ENCODE measurements at places on chromosomes 12 and 14.

DNA sequence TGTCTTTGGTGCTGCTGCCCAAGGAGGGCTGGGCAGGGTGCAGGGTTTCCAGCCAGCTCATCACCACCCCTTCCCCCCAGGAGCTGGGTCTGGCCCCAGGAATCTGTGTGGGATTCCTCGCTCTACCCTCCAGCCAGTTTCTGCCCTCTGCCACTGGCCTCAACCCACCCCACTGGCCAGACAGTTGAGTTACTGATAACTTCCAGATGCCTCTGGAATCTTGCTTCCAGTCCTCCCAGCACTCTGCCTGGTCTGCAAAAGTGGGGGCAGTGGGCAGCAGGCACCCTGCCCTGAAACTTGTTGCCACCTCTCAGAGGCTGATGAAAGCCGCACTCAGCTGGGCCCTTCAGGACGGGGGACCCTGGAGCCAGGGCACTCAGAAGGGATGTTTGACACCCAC, 20.1 kb upstream of the TBX3 start:
- DNase-seq: peak; percentile 56

- no peak for DNase-seq
Measured at GRCh38 chr12:1835211-1836131, 15.1 kb downstream of the LRTM2 start.

- no peak for DNase-seq
Measured at GRCh38 chr12:42608196-42608825, 18.8 kb upstream of the PRICKLE1 start.

- no peak for DNase-seq
Measured at GRCh38 chr14:54364555-54365415, 32.0 kb upstream of the CDKN3 start.

DNA sequence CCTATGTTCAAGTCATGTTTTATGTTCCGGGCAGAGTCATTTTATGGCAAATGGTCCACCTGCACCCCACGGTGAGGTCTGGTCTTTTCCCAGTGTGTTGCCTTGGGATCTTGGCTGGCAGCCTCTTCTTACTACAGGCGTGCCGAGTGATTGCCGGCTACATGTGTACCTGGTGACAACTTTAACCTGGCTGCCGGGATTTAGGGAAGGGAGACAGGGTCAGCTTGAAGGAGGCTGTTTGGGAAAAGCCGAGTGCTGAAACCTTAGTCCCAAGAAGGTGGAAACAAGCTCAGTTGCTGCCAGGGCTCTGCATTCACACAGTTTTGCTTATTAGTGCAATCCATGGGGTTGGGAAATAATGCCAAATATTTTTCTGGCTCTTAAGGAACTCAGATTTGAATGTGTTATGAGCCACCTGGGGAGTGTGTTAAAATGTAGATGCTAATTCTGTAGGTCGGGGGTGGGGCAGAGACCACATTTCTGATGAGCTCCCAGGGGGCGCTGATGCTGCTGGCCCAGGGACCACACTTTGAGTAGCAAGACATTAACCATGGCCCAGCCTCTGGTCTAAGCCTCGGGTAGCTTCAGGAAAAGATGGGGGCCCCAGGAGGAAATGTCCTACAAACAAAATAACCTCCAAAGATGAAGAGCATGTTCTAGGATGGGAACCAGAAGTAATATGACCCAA, 179.6 kb downstream of the TBX5 start:
- no peak for DNase-seq

DNA sequence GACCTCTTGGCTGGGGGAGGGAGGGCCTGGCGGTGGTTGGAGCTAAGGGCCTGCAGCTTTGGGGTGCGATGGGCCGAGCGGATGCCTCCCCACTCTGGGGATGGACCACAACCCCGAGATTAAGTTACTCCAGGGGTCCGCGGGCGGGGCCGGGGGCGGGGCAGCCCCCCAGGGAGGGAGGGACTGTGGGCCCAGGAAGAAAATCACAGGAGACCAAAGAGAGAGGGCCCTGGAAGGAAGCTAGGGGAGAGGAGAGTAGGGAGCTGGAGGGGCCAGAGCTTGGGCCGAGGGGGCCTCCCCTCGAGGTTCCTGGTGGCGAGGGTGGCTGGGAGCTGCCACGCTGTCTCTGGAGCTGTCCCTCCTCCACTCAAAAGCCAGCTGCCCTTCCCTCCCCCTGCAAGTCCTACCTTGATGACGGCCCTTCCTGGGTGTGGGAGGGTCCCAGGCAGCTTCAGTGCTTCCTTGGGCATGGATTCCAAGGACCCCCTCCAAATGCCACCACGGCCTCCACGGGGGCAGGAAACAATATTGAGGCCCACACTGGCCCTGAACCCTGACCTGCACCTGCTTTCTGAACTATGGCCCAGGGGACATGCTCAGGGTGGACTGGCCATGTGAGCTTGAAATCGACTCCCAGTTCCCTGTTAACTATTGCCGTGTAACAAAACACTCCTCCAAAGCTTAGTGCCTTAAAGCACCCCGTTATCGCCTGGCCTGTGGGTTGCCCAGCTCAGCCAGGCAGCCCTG, 610 bp upstream of the NUDT14 start:
- DNase-seq: no peak

All from AG08396 (cell line).